ENCODE measurements at places on chromosomes 12 and 14.
A peak's percentile ranks its signal among the peaks of the same experiment; 100 is the strongest.

DNA sequence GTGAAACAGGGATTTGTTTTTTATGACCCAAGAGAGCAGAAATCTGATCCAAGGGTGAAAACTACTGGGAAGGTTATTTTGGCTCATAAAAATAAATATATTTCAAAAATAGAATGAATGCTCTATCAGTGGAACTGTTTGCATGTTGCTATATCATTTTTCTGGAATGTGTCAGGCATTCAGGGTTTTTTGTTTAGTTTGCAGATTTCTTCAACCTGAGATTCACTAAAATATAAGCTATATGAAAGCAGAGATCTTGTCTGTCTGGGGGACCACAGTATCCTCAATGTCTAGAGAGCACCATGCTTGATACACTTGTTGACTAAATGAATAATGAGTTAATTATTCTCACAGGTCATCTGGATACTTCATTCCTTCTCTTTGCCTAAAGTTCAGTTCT, 165.1 kb downstream of the NUBPL start:
- DNase-seq, result no peak

GRCh38 chr12:51033457-51034089, 7.4 kb upstream of the SLC11A2 start:
- no peak for DNase-seq

- DNase-seq, result no peak
Measured at GRCh38 chr12:46300910-46301309, 32.1 kb upstream of the SLC38A1 start.

DNA sequence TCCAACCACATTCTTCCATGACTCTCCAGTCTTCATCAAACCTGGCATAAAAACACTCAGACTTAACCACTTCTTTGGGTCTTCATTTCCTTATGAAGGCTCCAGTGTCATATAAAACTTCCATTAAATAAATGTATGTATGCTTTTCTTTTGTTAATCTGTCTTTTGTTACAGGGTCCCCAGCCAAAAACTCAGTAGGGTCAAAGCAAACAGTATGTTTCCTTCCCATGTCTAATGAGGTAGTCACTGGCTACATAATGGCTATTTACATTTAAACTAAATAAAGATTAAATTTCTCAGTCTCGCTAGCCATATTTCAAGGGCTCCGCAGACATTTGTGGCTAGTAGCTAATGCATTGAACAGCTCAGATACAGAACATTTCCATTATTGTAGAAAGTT, 40.1 kb upstream of the STAB2 start:
- DNase-seq, result no peak

- no peak for DNase-seq
Measured at GRCh38 chr14:32203928-32204357, 874 bp upstream of the RNU6-8 start.

DNA sequence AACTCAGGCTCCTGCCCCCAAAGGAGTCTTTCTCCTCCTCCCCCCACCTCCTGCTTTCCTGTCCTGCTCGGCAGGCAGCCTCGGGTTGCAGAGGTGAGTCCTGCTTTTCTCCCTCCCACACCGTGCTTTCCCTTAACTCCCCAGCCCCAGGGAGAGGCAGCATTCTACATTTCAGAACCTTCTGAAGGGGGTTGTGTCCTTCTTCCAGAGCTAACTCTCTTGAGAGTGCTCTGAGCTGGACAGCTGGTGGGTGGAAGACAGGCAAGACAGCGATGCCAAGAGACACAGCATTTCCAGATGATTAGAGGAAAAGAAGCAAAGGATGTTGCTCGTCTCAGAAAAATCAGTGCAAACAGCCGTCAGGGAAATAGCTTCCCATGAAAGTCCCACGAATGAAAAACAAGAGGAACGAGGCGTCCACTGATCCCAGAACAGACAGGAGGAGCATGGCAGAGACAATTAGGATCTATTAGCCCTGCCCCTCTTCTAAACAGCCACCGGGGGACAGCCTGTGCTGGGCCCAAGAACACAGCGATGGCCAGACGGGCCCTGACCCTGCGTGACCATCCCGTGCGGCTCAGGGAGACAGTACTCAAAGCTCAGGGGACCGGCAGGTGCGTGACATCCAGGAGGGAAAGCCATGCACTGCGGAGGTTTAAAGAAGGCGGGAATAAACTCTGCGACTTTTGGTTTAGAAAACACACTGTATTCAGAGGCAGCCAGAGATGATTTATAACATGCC, 216.5 kb upstream of the RTL1 start:
- no peak for DNase-seq

GRCh38 chr14:22002860-22003284, 329.3 kb upstream of the OR4E1 start:
- peak; percentile 35 for DNase-seq

GRCh38 chr12:76029982-76030340, 1.6 kb downstream of the PHLDA1 start:
- peak; percentile 9 for DNase-seq

- no peak for DNase-seq
Measured at GRCh38 chr12:54173066-54173726, 15.6 kb downstream of the SMUG1 start.

DNA sequence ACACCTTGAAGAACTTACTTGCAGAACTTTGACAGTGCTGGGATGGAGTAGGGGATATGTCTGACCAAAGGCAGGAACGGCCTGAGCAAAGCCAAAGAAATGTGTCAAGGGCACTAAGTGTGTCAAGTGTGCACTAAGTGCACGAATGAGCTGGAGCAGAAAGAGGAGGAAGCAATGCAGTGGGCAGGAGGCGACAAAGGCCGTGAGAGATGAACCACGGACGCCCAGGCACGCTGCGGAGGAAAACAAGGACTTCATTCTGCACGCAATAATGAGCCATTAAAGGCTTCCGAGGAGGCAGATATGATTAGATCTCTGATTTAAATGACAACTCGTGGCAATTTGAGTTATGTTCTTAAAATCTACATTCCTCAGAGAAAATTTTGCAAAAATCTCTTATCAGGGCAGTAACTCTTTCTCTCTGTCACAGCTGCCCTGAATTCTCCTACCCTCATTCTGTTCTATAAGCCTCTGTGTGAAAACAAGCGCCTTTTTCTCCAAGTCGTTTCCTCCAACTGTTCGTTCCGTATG, 25.3 kb downstream of the GRIN2B start:
- DNase-seq, result no peak

- no peak for DNase-seq
Measured at GRCh38 chr14:65103150-65103760, 938 bp upstream of the MAX start.

DNA sequence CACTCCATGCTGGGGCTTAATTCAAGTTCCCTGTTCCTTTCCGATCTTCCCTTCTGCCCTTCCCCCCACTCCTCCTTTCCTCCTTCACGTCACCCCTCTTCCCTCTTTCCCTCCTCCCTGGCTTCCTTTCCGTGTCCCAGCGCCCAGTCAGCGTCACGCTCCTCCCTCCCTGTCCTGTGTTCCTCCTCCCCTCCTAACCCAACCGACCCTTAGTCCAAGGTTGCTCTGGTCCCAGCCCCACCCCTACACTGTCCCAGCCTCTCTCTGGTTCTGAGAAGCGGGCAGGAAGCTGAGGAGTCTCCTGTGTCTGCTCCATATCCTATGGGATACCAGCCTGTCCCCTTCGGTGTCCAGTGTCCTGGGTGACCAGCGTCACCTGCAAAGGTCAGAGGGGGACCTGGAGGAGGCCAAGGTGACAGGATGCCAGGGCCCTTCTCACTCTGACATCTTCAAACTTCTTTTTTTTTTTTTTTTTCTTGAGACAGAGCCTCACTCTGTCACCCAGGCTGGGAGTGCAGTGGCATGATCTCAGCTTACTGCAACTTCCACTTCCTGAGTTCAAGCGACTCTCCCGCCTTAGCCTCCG, 56.2 kb upstream of the TSPAN9 start:
- DNase-seq, result no peak

- no peak for DNase-seq
Measured at GRCh38 chr14:59406454-59407245, 58.5 kb downstream of the GPR135 start.

- DNase-seq, result no peak
Measured at GRCh38 chr14:90968025-90968424, 92.4 kb downstream of the RPS6KA5 start.

- no peak for DNase-seq
Measured at GRCh38 chr12:102394200-102394599, 86.2 kb downstream of the IGF1 start.

DNA sequence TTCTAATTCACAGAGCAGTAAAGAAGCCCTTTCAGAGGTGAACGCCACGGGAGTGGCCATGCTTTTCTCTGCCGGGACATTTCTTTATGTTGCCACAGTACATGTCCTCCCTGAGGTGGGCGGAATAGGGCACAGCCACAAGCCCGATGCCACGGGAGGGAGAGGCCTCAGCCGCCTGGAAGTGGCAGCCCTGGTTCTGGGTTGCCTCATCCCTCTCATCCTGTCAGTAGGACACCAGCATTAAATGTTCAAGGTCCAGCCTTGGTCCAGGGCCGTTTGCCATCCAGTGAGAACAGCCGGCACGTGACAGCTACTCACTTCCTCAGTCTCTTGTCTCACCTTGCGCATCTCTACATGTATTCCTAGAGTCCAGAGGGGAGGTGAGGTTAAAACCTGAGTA, 26.2 kb upstream of the PLEKHD1 start:
- DNase-seq, result no peak

DNA sequence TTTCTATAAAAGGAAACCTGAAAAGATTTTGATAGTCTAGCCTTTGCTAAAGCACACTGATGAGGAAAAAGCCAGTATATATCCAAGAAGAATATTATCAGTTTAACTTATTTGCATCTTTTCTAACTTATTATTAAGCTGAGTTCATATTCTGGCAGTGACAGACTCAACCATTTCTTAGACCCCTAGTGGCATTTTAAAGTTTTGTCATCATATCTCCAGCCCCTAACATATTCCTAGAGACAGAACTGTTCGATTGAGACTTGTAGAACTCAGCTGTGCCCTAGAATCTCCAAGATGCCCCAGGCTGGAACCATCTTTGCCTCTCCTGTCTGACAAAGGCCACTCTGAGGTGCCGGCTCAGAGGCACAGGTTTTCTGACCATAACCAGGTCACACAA, 365.6 kb downstream of the NELL2 start:
- no peak for DNase-seq

GRCh38 chr12:5808981-5809380, 136.1 kb downstream of the ANO2 start:
- DNase-seq, result no peak

- no peak for DNase-seq
Measured at GRCh38 chr14:98792171-98792570, 479.8 kb downstream of the BCL11B start.

- no peak for DNase-seq
Measured at GRCh38 chr12:59808317-59808910, 212.6 kb downstream of the SLC16A7 start.

DNA sequence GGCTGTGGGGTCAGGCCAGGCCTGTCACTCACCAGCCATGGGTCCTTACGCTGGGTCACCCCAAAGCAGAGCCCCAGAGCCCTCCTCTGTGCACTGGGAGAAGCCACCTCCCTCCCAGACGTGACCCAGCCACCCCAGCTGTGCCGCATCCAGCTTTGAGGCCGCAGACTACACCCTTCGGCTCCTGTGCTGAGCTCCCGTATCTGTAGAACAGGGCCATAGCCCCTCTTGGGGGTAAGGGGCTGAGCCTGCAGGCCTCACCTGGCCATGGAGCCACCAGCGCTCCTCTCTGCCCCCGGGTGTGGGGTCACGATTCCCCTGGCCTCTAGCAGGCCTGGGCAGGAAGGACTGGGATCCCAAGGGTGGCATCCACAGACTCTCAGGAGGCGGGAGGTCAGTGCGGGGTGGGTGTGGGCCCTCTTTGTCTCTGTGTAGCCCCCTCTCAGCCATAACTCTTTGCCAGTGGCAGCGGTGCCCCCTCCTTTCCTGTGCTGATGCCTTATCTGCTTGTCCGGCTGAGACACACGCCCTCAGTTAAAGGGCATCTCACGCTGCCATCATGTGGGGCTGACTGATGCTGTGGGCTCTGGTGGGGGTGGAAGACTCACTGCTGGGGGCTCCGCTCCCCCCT, 16.3 kb downstream of the ASPG start:
- DNase-seq, result no peak

DNA sequence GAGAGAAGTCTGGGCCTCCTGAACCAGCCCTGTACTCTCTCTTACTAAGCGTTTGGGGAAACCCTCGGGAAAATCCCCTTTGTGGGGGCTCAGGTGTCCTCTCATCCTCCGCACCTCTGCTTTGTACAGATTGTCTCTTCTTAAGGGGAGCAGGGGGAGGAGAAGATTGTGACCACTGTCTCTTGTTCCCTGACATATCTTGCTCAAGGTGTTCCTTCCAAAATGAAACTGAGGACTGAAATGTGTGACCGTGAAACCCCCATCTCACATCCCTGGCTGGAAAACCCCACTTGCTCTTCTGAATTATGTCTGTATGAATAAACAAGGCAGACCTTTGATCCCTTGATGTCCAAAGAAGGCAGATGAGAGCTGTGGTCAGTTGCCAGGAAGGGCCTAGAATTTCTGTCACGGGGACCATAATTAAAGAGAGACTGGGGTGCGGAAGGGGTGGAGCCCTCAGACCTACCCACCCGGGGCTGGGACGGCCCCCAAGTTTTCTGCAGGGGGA, 369.8 kb downstream of the AACS start:
- no peak for DNase-seq

- DNase-seq, result peak; percentile 65
Measured at GRCh38 chr14:106436310-106436905, 910.0 kb downstream of the TMEM121 start.

DNA sequence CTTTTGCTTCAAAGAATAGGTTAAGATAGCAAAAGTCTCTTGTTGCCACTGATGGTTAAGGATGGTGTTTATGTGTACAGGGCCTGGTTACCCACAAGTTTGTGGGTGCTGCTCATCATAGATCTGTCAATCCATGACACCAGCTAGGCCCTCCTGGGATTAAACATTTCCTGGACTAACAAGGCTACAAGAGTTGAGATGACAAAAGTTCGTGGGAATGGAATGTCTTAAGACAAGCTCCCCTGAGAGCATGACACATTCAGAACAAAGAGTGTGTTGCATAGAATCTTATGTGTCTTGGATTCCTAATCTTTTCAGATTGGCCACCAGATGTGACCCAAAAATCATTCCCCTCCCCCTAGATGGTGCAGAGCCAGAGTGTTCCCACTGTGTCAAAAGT, 592.5 kb upstream of the USP15 start:
- no peak for DNase-seq

GRCh38 chr12:121980191-121980891, 41.3 kb upstream of the BCL7A start:
- DNase-seq, result no peak

DNA sequence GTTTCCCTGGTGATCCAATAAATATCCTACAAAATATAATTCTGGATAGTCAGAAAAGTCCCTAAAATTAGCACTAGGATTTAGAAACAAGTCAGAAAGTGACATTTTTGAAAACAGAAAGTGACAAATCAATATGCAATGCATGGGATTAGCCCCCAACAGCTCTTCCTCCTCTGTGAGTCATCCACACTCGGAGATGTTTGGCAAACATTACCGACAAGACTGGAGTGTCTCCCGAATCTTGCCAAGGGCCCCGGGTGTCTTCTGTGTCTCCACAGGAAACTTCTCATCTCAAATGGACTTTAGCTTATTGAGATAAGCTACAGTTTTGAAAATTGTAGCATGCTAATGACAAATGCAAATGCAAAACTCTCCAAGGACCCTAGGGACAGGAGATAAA, 398.9 kb upstream of the CCDC196 start:
- DNase-seq, result no peak

- DNase-seq, result no peak
Measured at GRCh38 chr14:95132760-95133159, 24.6 kb downstream of the DICER1 start.

Data from activated CD4-positive, CD25-positive, alpha-beta regulatory T cell treated with anti-CD3 and anti-CD28 coated beads, Interleukin-2, amount 50 U/mL, for 16 hours (primary cell).